Left hindlimb (tissue), 1 donor: ENCODE measurements at places on chromosomes 6 and 20.

GRCh38 chr6:137202078-137202477, 17.1 kb downstream of the IFNGR1 start:
- DNase-seq, result no peak

DNA sequence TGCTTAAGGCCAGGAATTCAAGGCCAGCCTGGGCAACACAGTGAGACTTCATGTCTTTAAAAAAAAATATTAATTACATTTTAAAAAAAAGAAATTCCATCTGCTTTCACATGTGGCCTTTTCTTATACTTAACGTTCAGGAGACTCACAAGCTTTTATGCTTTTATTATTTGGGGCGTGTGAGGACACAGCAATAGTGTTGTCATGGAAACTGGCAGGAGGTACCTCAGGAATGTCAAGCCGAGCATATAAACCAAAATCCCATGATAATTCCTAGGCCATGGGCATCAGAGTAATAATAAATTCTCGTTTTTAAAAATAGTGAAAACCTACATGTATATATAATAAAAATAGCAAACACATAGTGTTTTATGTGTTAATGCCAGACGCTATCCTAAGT, 89.8 kb downstream of the IYD start:
- DNase-seq, result no peak

DNA sequence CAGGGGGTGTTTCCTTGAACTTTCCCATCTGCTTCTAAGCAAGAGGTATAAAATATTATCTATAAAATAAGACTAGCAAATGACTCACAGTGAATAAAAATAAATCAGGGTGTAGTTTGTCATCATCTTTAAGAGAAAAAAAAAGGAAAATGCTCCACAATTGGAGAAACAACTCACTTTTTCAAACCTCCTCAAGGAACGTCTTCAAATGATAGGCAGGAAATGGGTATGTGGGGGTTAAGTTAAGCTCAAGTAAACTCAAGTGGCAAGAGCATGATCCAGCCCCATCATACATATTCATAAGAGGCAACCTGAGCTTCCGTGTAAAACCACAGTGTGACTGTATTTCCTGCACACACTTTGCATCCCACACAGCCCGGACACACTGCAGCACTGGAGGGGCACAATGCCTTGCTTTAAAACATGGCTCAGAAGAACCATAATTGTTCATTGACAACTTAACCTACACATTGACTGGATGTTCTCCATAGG, 58.5 kb upstream of the CEP85L start:
- no peak for DNase-seq

DNA sequence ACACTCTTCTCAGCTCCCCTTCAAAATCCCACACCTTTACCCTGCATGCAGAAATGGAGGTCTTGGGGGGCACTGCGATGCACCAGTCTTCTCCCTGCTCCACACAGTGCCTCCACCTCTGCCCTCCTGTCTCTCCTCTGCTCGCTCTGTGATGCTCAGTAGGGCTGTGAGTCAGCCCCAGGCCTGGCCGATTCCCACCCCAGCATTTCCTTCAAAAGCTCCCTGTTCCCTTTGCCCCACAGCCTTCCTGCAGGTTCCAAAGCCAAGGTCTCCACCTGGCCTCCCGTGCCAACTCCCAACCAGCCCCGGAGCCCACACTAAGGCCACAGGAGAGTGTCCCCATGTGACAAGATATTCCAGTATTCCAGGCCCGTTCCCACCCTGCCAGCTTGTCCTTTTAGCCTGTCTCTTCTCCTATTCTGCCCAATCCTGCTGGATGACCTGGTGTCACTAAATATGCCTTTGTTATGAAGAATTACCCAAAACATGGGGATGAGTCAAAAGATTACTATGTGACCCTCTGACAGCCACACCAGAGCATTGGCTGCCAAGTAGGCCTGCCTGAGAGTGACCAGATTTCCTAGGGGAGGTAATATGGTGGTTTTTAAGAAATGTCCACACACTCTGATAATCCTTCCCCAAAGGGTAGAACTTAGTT, 118.9 kb upstream of the NXT1 start:
- DNase-seq, result no peak

DNA sequence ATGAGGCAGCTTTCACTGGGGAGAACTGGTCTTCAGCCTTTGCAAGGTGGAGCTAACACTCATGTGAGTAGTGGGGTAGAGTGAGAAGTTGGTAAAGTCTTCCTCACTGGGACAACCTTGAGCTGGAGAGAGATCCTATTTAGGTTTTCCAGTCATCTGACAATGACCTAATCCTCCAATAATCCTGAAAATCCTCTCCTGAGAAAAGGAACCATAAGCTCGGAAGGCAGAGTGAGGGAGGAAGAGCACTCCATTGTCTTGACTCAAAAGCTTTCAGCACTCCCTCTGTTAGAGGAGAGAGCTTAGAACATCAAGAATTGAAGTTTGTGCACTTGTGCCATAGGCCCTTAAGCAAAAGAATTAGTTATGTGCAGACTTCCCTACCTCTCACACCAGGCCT, 77.8 kb downstream of the TRAM2 start:
- DNase-seq, result no peak

- no peak for DNase-seq
Observed at GRCh38 chr6:127026247-127026646, 92.2 kb upstream of the RSPO3 start.

DNA sequence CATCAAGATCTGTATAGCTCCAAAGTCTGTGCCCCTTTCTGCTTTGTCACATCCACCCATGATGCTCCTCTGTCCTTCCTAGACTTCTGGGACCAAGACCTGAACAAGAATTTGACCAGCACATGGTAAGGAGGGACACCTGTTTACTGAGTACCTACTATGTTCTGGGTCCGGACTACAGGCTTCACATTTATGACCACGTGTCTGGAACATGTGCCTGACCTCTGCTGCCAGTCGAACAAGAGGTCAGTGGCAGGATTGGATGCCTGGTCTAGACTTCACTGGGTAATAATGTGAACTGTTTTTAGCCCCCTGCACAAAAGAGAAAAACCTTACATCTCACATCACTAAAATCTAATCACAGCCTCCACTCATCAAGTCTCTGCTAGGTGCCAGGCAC, 7.3 kb upstream of the PDYN start:
- no peak for DNase-seq
